ENCODE measurements at places on chromosomes 16 and 17.
A peak's percentile ranks its signal among the peaks of the same experiment; 100 is the strongest.

- DNase-seq = no peak
Observed at GRCh38 chr17:64289741-64290141, 26.7 kb upstream of the TEX2 start.

- no peak for DNase-seq
Observed at GRCh38 chr17:28788100-28788499, 44.3 kb downstream of the TRAF4 start.

- DNase-seq = no peak
Observed at GRCh38 chr16:3188925-3189825, 1.2 kb downstream of the OR1F1 start.

GRCh38 chr16:27628241-27628942 is 78.4 kb downstream of the KATNIP start:
- no peak for DNase-seq

DNA sequence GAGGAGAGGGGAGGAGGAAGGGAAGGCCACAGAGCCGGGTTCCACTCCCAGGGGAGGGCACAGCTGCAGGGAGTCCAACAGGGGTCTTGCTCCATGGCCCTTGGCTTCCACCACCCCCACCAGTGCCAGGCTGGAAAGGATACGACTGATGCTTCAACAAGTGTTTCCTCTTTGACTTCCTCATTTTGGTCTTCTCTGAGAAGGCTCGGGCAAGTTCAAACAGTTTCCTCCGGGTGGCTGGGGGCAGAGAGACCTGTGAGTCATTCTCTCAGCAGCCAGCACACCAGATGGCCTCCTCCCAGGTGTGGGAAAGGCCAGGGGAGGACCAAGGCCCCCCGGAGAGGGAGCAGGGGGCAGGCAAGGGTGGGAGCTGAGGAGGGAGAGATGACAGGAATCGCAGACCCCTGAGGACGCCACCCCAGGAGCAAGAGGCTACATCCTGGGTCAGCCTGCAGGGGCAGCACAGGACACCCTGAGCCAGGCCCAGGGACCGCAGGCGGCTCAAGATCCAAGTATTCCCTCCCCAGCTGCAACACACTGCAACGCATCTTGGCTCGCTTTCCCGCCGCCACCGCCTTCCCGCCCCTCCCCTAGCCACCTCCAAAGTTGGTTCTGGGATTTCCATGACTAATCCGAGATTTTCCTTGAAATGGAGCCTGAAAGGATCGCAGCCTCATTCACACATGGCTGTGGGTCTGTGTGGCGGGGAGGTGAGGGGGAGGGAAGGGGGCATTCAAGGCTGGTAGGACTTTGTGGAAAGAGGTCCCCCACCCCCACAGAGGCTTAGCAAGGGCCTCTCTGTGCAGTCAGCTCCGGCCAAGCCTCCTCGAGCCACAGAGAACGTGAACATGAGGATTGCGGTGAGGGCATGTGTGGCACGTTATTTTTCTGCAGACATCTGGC is 18.4 kb upstream of the MRPS23 start:
- DNase-seq = no peak

DNA sequence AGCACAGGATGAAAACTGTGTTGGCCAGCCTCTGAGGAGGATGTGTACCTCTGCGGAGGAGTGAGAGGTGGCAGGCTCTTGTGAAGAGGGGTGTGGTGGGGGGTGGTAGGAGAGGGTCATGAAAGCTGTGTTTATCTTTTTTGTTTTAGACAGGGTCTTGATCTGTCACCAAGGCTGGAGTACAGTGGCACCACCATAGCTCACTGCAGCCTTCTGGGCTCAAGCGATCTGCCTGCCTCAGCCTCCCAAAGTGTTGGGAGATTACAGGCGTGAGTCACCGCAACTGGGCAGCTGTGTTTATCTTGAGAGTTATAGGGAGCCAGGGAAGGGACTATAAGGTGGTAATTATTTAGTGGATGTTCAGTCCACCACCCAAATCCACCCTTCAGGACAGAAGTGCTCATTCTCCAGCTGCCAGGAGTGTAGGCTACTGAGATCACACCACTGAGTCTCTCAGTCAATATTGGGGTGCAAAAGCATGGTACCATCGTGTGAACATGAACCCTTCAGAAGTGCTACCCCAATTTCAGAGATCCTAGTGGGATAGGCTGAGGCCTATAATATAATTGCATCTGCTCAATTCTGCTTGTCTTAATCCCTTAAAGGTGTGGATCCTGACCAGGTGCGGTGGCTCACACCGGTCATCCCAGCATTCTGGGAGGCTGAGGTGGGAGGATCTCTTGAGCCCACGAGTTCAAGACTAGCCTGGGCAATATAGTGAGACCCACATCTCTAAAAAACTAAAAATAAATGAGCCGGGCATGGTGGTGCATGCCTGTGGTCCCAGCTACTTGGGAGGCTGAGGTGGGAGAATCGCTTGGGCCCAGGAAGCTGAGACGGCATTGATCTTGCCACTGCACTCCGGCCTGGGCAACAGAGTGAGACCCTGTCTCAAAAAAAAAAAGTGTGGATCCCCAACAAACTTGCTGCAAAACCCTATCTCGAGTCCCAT is 788 bp upstream of the EXOC3L1 start:
- DNase-seq = no peak

- DNase-seq = no peak
Observed at GRCh38 chr16:10121897-10122425, 60.3 kb downstream of the GRIN2A start.

DNA sequence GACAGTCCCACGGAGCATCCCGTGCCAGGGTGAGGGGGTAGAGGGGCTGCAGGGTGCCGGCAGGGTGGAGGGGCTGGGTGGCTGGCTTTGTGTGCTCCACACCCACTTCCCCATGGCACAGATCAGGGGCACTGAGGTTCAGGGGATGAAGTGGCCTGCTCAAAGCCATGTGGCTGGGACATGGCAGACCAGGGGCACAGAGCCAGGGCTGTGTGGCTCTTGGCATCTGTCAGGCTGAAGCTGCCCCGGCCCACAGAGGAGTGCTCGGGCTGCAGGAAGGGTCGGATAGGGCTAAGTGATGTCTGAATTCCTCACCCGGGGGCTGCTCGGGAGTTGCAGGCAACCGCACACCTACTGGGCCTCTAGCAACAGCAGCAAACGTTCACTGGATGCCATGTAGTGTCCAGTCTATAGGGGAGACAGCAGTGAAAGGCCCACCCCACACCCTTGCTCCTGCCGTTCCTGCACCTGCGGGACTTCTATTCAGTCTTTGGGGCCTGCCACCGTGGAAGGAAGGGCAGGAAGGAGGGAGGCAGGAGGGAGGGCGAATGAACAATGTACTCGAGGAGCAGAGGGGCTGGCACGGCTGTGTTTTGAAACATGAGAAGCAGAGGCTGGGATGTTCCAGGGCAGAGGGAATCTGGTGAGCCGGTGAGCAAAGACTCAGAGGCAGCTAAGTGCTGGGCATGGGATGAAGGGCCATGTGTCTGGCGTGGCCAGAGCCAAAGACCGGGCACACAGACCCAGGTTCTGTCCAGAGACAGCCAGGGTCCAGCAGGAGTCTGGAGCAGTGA is 15.1 kb downstream of the SLC5A10 start:
- DNase-seq = no peak

DNA sequence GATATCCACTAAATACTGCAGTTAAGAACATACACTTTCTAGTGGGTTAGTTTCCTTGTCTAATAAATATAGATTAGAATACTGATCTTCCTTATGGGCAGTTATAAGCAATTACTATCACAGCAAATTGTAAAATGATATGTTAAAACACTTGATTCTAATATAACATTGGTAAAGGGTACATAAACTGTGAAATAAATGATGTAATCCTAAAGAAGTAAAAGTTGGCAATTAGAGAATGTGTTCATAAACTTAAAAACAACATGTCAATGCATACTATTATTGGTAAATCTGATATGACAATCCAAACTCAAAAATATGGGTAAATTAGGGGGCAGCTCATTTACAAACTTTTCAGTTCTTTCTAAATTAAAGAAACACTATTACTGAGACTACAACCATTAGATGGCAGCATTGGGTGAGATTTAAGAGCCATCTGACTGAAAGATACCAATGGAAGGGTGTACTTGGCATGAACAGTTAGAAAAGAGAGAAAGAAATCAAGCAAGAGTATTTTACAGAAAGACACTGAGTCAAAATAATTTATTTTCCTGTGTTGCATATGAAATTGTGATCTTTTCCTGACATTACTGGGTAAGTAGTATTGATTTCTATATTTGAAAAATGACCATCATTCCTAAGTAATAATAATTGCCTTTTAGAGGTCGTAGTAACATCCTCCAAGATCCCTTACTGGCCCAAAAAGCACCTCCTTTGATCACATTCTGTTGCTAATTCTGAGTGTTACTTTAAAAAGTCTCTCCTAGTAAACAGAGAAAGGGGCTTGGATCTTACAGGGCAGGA is 119.6 kb downstream of the SPAG9 start:
- DNase-seq = no peak

DNA sequence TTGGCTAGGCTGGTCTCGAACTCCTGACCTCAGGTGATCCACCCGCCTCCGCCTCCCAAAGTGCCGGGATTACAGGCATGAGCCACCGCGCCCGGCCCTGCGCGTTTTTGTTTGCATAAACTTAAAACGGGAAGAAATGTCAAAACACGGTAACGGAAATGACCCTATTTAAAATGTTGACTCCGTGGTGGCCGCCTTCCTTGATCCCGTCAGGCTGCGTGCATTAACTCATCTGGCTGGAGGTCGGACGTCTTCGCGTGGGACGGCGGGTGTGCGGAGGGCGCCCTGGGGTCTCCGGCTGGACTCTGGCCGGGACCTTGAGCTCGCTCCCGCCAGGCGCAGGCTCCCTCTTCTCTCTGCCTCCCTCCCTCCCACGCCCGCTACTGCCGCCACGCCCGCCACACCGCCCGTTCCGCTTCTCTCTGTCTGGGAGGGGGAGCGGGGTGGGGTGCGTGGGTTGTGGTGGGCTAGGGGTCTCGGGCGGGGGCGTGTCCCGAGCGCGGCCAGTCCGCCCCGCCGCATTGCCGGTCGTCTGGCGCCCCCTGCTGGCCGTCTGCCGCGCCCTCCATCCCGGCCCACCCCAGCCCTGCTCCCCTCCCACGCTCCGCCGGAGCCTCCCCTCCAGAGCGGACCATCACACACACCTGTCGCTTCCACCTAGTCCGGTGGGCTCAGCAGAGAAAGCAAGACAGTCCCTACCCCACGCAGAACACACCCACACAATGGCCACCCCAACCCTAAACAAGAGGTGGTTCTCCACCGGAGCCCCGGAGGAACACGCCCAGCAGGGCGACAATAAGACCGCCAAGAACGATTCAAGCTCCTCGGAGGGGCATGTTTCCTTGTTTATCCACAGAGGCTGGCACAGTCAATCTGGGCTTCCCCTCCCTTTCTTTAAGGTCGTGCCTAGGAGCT is 1.2 kb upstream of the CCDC42 start:
- DNase-seq = peak; percentile 65

DNA sequence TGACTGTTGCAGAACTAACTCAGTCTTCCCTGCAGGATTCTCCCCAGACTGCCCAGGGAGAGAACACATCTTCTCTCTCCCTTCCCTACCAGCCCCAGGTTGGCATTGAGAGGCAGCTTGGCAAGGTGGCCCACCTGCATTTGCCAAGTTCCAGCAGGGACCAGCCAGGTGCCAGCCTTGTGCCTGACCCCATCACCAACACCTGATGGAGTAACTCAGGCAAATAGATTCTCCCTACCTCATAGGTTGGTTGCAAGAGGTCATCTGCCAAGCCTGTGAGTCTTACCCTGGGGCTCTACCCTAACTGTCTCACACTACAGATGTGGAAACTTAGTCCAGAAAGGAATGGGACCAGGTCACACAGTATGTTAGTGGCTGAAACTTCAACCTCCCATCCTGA is 20.4 kb downstream of the BEAN1 start:
- DNase-seq = no peak

DNA sequence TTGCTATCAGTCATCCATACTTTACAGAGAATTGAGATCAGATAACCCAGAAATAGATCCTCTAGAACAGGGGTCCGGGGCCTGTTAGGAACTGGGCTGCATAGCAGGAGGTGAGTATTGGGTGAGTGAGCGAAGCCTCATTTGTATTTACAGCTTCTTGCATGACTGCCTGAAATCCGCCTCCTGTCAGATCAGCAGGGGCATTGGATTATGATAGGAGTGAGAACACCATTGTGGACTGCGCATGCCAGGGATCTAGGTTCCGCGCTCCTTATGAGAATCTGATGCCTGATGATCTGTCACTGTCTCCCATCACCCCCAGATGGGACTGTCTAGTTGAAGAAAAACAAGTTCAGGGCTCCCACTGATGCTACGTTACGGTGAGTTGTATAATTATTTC is 13.0 kb upstream of the SCIMP start:
- no peak for DNase-seq

DNA sequence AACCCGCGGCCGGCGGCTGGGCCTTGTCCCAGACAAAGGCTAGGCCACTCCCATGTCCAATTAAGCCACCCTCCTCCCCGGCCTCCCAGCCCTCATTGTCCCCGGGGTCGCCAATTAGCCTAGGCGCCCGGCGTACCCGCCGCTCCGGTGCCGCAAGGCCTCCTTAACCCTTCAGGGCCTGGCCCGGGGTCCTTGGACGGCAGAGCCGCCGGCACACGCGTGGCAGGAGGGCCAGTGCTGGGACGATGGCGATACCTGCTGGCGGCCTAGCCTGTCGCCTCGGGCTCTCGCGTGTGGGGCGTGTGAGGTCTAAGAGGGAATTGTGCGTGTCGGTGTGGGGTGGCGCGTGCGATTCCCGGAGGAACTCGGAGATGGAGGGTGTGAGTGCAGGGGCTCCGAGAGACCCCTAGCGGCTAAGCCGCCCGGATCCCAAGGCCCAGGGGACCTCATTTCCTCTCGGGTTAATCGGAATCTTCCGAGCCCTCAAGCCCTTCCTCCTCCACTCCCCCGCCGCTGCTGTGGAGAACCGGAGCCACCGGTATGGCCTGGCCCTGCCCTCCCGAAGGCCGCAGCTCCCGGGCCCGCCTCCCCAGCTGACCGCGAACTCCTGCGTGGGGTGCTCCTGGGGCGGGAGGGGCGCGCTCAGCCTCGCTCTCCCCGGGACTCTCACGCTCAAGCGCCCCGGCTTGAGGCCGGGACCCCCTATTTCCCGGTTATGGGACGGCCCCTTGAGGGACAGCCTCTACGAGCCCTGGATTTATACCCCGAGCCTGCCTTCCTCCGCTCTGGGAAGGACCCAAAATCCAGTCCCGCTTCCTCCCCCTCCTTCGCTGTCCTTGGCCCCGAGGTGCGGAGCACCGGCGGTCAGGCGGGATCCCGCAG is 11.9 kb downstream of the TBX2 start:
- DNase-seq = no peak

Data from stimulated activated CD4-positive, alpha-beta T cell treated with anti-CD3 and anti-CD28 coated beads, Interleukin-1b, Interleukin-23, amount 100 ng/mL, for 24 hours (primary cell).